Stimulated activated CD4-positive, alpha-beta T cell treated with anti-CD3 and anti-CD28 coated beads, Interleukin-15, amount 100 ng/mL, for 48 hours (primary cell): ENCODE measurements at places on chromosomes 5 and 9.

DNA sequence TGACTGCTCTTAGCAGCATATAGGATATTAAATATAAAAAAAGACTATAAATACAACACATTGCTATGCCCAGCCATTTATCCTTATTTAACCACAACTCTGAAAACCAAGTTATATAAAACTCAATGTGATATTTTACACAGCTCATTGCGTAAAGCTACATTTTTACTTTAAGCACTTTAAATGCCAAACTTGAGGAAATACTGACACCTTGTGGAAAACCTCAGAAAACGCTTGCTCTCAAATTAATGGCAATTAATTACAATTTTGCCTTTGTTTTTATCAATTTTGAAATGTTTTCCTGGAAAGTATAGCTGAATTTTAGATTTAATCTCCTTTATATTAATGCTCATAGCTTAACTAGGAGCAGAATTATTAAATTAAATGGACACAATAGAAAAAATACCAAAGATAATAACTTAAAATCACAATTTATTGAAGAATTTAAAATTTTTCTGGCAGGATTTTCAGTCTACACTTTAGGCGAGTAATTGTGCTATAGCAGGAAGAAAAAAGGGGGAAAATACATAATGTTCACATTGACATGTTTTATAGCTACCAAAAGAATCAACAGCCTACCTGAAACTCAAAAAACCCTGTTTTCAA is 25.2 kb upstream of the PLAC8L1 start:
- DNase-seq, result no peak

DNA sequence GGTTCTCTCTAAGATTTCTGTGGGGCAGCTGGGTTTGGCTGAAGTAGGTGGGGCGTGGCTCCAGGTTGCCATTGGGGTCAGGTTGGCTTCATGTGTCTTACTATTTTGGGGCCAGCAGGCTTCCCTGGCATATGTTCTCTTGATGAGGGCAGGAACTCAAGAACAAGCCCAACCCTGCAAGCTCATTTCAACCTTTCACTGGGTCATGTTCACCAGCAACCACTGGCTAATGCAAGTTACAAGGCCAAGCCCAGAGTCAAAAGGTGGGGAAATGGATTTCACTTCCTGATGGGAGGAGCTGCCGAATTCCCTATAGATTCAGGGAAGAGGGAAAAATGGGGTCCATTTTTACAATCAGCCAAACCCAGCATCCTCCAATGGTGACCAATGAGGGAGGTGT is 34.0 kb upstream of the HAND1 start:
- no peak for DNase-seq

DNA sequence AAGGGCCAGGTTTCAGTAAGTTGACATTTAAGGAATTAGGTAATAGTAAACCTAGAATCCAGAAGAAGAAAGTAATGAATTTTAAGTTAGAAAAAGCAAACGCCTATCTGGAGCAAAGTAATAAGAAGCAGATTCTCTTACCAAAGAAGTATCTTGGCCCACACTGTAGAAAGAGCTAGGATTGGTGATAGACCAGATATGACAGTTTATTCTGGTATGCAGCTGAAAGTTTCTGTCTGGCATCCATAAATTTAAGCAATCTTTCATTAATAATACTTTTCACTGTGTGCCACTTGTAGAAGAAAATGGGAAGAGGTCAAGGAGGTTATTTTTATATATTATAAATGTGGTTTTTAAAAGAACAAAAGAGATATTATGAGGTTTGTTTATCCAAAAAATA is 3.0 kb downstream of the RECK start:
- no peak for DNase-seq

DNA sequence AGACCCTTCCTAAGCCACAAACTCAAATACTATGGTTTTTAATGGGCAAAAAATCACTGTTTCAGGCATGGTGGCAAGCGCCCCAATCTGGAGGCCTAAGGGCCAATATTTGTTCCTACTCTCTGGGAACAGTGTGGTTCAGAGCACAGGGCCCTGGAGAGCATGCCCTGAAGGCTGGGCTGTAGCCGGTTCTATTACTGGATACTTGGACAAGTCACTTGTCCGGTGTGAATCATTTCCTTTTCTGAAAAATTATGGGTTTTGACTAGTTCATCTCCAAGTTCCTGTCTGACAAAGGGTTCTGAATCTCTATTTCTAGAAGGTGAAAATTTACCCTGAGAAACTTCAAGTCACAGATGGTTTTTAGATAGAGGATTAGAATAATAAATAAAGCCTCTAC is 75.0 kb downstream of the OTULIN start:
- DNase-seq, result no peak

DNA sequence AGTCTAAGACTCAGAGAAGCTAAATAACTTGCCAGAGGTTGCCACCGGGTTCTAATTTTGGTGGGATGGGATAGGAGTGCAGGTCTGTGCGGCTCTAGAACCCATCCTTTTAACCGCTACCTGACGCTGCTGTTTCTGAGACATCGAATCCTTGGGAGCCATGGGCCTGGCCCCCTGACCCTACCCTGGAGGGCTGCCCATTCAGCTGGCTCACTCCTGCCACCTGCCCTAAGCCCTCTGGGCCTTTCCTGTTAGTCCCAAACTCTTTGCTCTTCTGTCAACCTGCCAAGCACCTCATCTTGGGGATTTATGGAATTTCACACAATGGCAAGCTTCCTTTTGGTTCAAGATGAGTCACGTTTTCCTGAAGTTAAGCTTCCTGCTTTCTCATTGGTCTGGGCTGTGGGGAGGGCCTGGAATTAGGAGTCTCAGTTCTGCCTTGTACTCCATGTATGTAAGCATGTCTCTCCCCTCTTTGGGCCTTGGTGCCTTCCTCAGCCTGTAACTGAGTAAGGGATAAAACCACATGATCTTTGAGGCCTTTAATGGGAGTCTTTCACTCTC is 26.6 kb downstream of the ENHO start:
- DNase-seq, result no peak

- DNase-seq, result no peak
Observed at GRCh38 chr5:153504726-153505125, 14.3 kb downstream of the GRIA1 start.

DNA sequence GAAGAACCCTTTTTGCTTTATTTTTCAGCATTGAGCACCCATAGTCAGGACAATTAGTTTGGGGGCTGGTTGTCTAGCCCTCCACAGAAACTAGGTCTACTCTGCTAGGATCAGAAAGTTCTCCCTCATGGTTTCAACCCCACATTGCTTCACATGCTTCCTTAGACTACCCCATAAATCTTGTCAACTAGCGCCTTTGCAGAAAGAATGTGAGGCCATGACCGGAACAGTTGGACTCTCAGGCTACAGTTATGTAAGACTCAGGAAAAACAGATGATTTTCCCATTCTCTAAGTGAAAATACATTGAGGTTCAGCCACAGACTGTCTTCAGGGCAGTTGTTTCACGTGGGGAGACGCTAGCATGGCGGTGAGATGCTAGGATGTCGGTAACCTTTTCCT is 255.6 kb downstream of the NR3C1 start:
- DNase-seq, result no peak

GRCh38 chr9:27162045-27162444 is 53.0 kb downstream of the TEK start:
- DNase-seq, result no peak

GRCh38 chr5:43616535-43616934 is 13.6 kb downstream of the NNT start:
- no peak for DNase-seq

- no peak for DNase-seq
Observed at GRCh38 chr9:120750421-120750820, 36.2 kb upstream of the MEGF9 start.

GRCh38 chr9:89361031-89361430 is 42.7 kb downstream of the SECISBP2 start:
- no peak for DNase-seq

DNA sequence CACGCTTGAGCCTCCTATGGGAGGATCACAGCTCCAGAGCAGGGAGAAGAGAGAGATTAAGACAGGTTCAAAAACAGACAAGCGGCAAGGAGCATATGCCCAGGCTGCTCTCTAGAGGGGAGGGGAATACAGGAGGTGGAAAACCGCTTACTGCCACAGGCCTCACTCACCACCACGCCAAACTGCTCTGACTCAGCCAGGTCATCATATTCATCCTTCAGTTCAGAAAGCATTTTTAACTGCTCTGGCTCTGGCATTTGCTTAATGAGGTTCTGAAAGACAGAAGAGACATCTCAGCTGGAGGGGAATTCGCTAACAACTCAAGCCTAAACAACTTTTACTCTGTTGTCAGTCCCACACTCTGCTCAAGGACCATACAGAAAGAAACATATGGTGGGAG is 40.1 kb downstream of the PCDHGC5 start:
- no peak for DNase-seq

DNA sequence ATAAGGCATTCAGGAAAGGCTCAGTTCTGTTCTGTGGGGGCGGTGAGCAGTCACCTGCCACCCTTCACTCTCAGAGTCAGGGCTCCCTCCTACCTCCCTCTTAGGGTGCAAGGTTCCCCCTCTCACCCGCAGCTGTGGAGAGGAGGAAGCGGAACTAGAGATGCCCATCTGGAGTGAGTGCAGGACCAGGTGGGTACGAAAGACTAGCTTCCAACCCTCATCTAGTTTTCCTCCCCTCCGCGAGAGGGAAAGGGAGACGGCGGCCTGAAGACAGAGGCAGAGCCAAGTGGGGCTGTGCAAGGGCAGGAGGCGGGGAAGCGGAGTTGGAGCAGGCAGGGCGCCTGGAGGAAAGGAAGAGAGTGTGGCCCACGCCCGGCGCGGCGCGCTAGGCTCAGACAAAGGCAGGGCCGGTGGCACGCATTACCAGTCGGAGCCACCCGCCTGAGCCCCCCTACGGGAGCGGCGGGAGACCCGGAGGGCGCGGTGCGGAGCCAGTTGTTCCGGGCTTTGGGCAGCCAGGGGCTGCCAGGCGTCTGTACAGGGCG is 7.3 kb downstream of the PRR7 start:
- DNase-seq, result no peak

GRCh38 chr5:91243286-91243685 is 139.8 kb downstream of the ARRDC3 start:
- no peak for DNase-seq

DNA sequence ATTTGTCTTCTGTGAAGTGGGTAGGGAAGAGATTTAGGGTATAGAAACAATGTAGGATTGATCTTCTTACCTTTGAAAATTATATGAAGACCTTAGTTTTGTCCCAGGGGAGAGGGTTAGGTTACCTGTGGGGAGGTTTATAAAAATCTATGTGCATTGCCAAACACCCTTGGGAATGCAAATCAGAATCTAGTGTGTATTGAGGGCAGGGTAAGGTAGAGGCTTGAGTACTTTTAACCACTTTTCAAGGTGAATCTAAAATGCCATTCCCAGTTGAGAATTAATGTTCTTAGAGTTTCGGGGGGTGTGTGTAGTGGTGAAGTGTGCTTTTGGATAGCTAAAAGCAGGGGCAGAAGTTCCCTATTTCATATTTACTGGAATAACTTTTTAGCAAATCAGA is 288.4 kb downstream of the CD180 start:
- no peak for DNase-seq

GRCh38 chr9:27534131-27534530 is 4.5 kb upstream of the MOB3B start:
- DNase-seq, result no peak

- no peak for DNase-seq
Observed at GRCh38 chr5:126506079-126506478, 82.9 kb downstream of the GRAMD2B start.

GRCh38 chr5:6820851-6821479 is 107.7 kb downstream of the TENT4A start:
- peak; percentile 34 for DNase-seq

GRCh38 chr5:169893571-169893970 is 86.7 kb downstream of the INSYN2B start:
- no peak for DNase-seq

- no peak for DNase-seq
Observed at GRCh38 chr5:173672891-173673290, 56.4 kb upstream of the BOD1 start.

GRCh38 chr5:54066433-54066832 is 243.9 kb downstream of the ARL15 start:
- DNase-seq, result no peak

- no peak for DNase-seq
Observed at GRCh38 chr9:22722492-22722891, 275.9 kb downstream of the DMRTA1 start.

GRCh38 chr9:91814201-91814600 is 135.8 kb downstream of the ROR2 start:
- DNase-seq, result no peak

DNA sequence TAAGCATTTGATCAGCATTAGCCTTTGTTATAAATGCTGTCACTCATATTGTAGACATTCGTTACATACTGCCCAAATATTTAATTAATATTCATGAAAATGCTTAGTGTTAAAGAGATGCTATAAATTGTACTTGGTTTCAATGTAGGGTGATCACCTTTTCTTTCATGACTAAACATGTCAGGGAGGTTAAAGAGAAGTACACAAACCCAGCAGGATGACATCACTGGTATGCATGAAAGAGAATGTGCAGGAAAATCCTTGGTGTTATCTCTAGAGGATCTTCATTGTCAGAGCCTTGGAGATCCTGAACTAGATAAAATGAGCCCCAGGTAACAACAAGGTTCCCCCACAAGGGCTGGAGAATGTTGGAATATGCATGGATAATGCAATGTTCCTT is 33.0 kb upstream of the SV2C start:
- no peak for DNase-seq

GRCh38 chr9:36461323-36461722 is 61.3 kb upstream of the RNF38 start:
- no peak for DNase-seq

DNA sequence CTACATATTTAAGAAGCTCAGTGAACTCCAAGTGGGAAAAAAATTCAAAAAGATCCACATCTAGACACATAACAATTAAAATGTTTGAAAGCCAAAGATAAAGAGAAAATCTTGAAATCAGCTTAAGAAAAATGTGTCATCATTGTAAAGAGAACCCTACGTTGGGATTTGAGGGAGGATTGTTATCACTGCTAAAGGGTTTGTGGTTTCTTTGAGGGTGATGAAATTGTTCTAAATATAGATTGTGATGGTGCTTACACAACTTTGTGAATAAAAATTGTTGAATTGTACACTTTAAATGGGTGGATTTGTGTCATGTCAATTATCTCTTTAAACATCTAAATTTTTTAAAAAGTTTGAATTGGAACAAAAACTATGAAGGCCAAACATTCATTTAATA is 92.2 kb upstream of the ADAMTS19 start:
- no peak for DNase-seq

- DNase-seq, result no peak
Observed at GRCh38 chr5:5298068-5298633, 124.3 kb upstream of the ICE1 start.

DNA sequence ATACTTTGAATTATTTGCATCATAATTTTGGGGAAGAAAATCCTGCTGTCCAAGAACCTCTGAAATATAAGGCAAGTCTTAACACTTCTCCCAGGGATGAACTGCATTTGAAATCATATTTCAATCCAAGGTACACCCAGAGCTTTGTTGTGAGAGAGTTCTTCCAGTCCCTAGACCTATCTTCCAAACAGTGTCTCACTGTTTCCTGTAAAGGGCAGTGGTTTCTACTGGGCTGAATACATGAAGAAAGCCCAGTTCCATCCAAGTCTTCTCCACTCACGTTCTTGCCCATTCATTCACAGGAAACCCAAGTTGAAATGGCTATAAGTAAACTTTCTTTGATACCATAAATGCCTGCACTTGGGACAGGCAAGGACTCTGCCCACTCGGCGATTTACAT is 108.3 kb upstream of the LHFPL2 start:
- DNase-seq, result no peak

GRCh38 chr5:1882337-1883119 is at the start of gene IRX4:
IRX4 (minus strand) TSS chr5:1882925; CDS start chr5:1882647, 278 bp downstream.
- no peak for DNase-seq

- no peak for DNase-seq
Observed at GRCh38 chr9:38085308-38085707, 16.3 kb upstream of the SHB start.
